ENCODE measurements at places on chromosomes 5 and 9.

- DNase-seq: no peak
Observed at GRCh38 chr5:96175090-96175489, 213.4 kb upstream of the ELL2 start.

DNA sequence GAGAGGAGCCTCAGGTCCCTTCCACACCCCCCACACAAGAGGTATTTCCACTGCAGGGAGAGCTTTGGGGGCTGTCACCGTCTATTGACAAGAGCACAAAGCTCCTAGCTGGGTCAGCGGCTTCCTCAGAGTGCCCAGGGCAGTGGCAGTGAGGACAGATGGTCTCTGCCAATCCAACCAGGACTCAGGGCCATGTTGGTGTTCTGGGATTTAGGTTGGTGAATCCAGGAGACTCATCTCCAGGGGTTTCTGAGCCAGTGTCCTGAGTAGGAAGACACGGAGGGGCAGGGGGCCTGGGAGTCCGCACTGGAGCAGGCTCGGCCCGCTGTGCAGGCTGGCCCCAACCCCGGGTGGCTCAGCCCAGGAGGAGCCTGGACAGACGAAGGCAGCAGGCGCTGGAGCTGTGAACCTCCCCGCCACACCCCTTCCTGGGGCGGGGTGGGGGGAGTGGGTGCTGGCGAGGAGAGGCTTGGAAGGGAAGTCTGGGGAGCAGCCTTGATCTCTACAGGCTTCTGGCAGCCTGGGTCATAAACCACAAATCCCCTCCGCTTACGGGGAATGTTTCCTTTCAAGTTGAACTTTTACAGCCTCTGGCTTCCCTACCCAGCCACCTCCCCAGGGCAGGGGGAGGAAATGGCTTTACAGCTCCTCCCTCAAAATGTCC is 19.6 kb downstream of the CRB2 start:
- DNase-seq: no peak

GRCh38 chr5:136013559-136013958 is 15.2 kb upstream of the TGFBI start:
- no peak for DNase-seq

GRCh38 chr5:83562791-83563557 is 91.4 kb downstream of the VCAN start:
- no peak for DNase-seq

DNA sequence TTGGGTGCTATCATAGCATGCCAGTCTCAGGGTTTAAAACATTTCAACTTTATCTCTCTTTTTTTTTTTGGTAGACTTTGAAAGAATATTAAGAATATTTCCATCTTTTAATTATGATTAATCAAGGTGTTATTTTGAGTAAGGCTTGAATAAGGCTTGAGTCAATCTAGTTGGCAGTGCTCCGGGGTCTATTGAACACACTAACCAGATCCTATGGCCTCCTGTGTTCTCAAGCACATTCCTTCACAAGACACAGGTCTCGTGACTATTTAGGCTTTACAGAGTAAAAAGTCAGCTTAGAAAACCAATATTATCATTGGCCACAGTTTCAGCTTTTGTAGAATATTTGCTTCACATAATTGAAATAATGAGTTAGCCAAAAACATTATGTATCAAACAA is 151.2 kb downstream of the ARHGEF28 start:
- DNase-seq: no peak

DNA sequence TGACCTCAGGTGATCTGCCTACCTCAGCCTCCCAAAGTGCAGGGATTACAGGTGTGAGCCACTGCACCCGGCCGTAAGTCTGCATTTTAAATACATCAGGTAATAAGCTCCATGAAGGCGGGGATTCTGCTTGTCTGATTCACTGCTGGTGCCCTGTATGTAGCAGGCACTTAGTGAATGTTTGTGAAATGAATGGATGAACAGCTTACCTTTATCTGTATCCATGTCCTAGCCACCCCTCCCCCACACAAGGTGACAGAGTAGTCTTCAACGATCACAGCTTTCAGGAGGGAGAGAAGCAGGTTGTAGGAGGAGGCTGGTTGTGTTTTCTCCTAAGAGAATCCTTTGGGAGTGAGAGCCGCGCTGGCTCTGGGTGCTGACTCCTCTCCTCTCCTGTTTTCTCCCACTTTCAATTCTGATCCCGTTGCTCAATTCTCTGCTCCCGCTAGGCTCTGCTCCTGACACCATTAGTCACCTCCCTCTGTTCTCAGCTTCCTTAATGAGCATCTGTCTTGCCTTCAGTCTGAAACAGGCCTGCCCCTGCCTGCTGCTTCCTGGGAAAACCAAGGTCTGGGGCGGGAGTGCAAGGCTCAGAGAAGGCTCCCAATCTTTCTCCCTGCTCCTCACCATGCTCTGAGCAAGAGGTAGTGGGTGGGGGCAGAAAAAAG is 88.8 kb upstream of the CTNNA1 start:
- no peak for DNase-seq
